Gastroesophageal sphincter (tissue), 4 donors: ENCODE measurements at places on chromosomes 6 and 20. TPM values are rescaled to one million over a fixed set of nuclear protein-coding genes. Genes with fewer than 3 reads are reported as not detected.

GRCh38 chr6:33421344-33421643, 1.4 kb downstream of the SYNGAP1 start:
- ATAC-seq = no peak

DNA sequence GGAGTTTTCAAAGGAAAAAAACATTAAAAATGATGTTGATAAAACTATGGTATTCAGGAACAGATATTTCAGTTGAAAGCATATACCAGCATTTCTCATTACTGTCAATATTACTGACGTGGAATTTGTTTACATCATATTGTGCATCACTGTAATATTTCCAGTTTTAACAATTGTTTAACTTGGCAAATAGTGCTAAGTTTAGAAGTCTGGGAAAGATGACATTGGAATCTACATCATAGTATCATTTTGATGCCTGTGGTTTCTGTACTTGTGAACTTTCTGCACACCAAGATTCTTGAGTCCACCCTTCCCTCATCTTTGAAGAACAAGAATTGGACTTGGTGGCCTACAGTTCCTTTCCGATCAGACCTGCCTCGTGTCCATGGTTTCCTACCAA, 98.1 kb downstream of the RALGAPA2 start:
- no peak for ATAC-seq

DNA sequence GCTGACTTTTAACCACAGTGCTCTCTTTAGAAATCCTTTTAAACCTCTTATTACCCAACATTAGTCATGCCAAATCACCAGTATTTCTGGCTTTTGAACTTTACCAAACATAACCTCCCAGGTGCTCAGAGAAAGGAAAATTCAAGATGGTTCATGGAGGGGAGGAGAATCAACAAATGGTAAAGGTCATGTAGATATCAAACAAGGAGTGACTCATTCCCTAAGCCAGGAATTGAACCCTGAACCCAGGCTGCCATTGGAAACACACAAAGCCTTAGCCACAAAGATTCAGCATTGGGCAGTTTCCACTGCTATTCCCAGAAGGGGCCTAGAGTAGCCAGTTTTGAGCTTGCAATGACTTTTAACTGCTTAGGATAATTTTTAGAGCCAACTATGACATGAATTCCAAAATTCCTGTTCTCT, 21.6 kb upstream of the ENTPD6 start:
- ATAC-seq = no peak

- peak; percentile 61 for ATAC-seq
Measured at GRCh38 chr6:16338577-16339264, 100.3 kb downstream of the GMPR start.

- no peak for ATAC-seq
Measured at GRCh38 chr6:8110725-8111124, 8.4 kb upstream of the EEF1E1 start.

GRCh38 chr6:104936766-104937535, 20.0 kb upstream of the LIN28B start:
- ATAC-seq = no peak

DNA sequence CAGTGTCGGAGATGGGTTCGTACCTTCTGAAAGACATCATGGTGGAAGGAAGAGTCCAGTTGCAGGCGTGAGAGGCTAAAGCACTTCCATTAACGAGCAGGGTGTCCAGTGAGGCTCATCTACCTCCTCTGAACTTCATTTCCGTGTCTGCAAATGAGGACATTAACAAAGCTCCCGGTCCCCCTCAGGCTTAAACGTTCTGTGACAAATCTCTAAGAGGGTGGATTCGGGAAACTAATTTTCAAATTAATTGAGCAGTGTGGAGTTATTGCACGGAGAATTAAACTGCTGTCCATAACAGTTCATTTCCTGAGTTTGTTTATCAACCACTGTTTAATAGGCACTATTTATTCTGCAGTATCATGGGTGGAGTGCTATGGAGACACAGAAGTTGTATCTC, 68.2 kb downstream of the TRMT6 start:
- no peak for ATAC-seq

- no peak for ATAC-seq
Measured at GRCh38 chr6:28816909-28817807, 106.6 kb downstream of the TRIM27 start.

- no peak for ATAC-seq
Measured at GRCh38 chr20:51960047-51960675, 157.8 kb upstream of the SALL4 start.

- peak; percentile 41 for ATAC-seq
Measured at GRCh38 chr20:45842169-45842812, 8.7 kb downstream of the SNX21 start.

GRCh38 chr6:106360410-106360988, at the start of gene CRYBG1:
CRYBG1 (plus strand) TSS chr6:106360717; CDS start chr6:106360909, 192 bp downstream.
- ATAC-seq = peak; percentile 69

GRCh38 chr20:63440366-63440955, 32.0 kb downstream of the KCNQ2 start:
- no peak for ATAC-seq

DNA sequence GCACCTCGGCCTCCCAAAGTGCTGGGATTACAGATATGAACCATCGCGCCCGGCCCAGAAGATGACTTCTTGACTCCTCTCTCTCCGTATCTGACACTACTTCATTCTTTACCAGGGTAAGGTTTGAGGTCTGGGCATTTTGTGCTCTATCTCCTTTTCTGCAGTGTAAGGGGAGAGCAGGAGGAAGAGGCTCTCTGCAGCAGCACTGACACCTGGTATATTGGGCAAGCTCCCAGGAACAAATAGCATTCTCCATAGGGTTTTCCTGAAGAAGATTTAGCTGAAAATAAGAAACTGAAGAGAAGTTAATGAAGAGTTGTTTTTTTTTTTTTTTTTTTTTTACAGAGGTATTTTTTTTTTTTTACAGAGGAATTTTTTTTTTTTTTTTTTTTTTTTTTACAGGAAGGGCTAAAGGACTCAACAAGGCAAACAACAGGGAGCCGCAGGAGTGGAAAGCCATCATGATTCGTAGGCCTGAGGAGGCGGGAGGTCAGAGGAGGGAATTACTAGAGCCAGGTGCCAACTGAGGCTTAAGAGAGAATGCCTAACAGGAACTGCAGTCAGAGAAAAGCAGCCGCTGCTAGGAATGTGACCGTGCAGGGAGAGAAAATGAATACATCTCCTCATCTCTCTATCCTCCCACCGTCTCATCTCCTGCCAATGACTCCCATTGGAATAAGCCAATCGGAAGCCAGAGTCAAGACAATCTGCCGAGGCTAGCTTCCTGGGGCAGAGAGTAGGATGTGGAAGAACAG, 34.7 kb upstream of the ADGRF4 start:
- ATAC-seq = no peak

GRCh38 chr6:105850261-105851112, 235.6 kb upstream of the PRDM1 start:
- no peak for ATAC-seq

DNA sequence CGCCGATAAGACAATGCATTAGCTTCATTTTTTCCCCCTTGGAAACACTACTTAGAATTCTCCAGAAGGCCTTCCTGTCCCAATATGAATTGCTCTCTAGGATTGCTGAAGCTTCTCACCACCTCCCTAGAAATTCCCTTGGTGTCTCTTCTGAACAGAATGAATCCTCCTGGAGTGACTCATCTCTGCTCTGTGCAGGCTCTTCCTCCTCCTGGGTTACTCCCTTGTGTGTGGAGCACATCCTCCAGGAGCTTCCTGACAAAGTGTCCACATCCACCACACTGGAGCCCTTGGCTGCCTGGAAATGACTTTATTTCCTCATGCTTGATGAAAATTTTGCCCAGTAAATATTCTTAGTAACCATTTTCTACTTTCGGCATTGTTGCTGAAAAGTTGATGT, 54.4 kb downstream of the DTNBP1 start:
- peak; percentile 78 for ATAC-seq

- ATAC-seq = no peak
Measured at GRCh38 chr6:144695858-144696533, 410.9 kb downstream of the UTRN start.

DNA sequence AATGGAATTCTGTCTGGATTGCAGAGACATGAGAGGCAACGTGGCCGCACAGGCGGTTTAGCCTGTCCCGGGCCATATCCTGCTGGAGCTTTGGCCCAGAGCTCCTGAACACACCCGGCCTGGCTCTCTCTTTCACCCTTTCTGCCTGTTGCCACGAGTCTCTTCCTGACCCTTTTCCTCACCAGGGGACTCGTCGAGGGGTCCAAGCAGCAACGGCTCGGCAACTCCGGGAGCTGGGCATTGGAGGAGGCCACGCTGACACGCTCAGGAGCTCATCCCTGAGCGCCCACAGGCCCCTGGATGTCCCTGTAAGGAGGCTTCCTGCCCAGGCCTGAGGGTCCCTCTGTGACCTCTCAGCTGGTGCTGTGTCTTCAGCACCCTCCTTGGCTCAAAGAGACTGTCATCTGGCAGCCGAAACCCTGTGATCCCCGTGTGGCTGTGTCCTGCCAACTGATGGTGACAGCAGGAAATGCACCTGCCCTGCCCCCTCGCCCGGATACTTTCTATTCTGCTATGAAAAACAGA, 103.8 kb downstream of the RNASET2 start:
- ATAC-seq = no peak

DNA sequence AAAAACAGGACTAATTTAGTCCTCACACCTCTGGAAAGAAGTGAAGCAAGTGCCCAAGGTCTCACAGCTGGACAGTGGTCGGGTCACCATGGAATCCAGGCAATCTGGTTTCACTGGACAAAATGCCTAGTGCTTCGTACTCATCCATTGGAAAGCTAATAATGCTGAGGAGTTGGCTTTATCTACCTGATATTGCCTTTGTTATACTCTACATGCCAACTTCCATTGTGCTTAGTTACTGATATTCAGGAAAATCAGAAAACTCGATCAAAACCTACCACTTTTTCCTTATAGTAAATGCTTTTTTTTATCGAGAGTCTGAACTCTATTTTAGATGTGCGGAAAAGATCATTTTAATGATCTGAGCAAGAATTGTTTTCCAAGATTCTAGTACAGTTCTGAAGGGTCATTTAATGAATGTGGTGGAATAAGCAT, 966 bp downstream of the CFAP206 start:
- no peak for ATAC-seq

DNA sequence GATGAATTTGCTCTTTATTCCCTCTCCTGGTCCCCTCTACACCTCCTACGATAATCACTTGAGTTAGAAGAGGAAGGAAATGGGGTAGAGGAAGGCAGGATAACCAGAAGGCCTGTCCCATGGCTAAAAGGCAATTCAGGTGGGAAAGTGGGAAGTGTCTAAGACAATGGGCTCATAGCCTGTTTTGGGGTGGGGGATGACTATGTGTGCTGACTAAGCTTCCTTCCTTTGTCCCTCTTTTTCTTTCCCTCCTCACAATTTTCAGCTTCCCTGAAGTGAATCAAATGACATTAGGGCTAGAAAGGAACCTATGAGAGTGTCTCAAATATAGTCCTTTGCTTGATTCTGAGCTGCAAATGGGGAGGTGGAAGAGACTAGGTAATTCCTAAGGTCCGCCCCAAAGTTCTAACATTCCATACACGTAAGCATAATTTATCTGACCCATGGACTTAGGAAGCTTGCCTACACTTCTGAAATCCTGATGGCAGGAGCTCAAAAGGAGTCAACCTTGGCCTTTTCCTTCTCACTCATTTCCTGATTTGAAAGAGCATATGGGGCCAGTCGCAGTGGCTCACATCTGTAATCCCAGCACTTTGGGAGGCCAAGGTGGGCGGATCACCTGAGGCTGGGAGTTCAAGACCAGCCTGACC, 24.3 kb downstream of the EDEM2 start:
- ATAC-seq = no peak

- ATAC-seq = no peak
Measured at GRCh38 chr20:23129266-23129665, 43.1 kb upstream of the CD93 start.

DNA sequence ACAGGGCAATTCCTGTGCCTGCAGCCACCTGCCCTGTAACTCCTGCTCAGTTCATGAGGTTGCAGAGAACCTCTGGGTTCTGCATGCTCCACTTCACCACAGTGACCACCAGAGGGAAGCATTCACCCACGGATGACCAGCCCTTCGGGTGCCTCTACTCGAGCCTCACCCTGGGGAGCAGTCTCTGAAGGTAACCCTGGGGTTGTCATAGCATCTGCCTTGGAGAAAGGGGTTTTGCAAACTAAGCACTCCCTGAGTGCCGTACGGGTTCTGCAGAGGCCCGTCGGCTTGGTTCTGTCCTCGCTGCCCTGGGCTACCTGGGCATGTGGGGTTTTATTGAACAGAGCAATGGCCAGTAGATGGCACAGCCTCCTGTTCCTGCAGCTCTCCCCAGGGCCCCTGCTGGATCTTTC, 10.2 kb upstream of the CST5 start:
- ATAC-seq = peak; percentile 68

DNA sequence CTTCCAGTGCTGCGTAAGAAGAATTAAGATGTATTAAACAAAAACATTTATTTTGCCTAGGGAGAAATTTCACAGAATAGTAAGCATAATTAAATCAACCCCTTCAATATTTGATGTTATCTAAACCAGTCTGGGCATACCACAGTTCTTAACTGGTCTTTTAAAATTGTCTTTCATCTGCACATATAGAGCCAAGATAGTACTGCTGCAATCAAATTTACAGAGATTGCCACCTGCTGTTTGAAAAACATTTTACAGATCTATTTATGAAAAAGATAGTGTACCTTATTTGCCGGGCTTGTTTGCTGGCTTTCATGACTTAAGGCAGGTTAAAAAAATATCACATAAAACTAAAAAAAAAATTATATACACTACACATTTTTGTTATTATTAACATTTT, 323.2 kb downstream of the ADGRB3 start:
- ATAC-seq = no peak

DNA sequence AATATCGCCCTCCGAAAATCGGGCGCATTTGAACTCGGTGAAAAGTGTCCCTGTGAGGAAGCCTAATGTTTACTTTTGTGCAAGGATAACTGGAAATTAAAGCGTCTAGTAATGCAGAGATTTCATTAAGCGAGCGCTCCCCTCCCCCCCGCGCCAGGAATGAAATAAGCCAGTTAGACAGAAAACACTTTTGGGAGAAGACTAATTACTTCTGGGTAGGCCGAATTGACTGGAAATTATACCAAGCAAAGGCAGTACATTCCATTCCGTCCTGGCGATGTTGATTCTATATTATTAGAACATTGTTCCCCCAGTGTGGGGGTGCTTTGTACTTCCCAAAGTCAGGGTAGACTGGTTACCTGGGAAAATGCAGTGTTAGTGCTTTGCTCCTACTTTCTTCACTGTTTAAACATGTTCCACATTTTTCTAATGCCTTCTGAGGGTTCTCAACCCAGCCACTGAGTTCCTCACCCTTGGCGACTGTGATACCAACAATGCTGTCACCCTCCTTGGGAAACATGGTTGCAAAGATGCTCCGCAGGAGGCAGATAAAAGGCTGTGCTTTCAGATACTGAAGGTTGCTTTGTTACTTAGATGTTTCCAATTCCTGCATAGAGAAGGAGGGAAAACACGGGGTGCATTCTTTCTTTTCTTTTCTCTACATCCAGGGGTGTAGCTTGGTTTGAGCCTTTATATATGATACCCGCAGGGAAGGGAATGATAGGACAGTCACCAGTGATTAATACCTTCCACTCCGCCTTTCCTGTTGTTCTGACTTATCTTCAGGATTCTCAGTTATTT, 2.6 kb downstream of the GJA1 start:
- peak; percentile 54 for ATAC-seq

The PRRT1 gene
- 3.2 TPM for total RNA-seq

The AVP gene
- not detected for total RNA-seq

The KIAA0408 gene
- 83.3 TPM for total RNA-seq

The GABBR1 gene
- total RNA-seq = 17.8 TPM

The FERMT1 gene
- total RNA-seq = 0.54 TPM

The EYS gene
- total RNA-seq = not detected

The JAG1 gene
- total RNA-seq = 46.1 TPM

The IL17A gene
- total RNA-seq = not detected

The SCUBE3 gene
- total RNA-seq = 3.4 TPM

The LST1 gene
- 7.5 TPM for total RNA-seq

The SGK2 gene
- total RNA-seq = 2.2 TPM

The GLP1R gene
- total RNA-seq = not detected

The RAD21L1 gene
- not detected for total RNA-seq

The KLC4 gene
- total RNA-seq = 43.4 TPM

The TNF gene
- 0.81 TPM for total RNA-seq
